ENCODE measurements at places on chromosomes 5 and 9.
A peak's percentile ranks its signal among the peaks of the same experiment; 100 is the strongest.

GRCh38 chr5:133198511-133198910 is 146.7 kb downstream of the HSPA4 start:
- no peak for DNase-seq

DNA sequence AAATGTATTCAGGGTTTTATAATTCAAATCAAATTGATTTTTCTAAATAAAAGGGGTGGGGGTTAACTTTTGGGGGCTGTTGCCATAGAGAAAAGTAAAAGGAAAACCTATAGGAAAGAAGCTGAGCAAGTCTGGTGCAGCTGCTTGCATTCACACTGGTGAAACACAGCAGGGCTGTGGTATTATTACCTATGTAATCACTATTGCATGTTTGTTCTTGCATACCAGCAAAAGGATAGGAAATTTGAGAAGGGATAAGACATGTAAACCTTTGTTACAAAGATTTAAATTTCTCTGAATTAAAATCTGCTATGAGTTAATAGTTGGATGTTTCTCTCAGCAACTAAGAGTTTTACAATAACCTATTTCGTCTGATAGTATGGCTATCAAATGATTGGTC is 346.7 kb downstream of the EFNA5 start:
- DNase-seq: no peak

DNA sequence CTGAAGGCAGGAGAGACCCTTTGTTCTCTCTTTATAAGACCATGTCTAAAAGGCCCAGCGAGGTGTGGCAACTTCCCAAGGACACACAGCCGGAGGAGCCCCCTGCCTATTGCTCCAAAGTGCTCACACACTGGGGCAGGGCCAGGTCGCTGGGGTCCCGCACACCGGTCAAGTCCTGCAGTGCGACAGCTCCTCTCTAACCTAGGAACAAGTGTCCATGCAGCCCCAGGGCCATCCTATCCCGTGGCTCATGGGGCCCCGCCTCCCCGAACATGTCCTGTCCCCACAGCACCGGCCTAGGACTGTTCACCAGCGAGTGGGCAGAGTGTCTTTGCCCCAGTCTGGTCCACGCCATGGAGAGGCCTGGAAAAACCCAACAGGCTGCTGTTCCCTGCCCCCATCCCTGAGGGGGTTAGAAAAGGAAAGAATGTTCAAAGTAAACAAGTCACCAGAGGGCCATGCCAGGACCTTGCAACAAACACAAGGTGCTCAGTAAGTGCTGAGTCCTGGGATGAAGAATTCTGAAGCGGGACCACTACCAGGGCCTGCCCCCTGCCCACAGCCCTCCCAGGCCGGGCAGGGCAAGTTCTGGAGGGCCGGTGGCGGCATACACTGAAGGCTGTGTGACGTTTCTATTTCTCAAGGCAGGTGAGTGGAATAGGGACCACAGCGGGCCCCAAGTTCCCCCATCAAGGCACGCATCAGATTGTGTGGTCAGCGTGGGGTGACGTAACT is 938 bp downstream of the NINJ1 start:
- no peak for DNase-seq

GRCh38 chr9:131258698-131259431 is 17.4 kb downstream of the FAM78A start:
- DNase-seq: no peak

GRCh38 chr9:34520505-34521385 is 2.0 kb downstream of the ENHO start:
- DNase-seq: no peak

DNA sequence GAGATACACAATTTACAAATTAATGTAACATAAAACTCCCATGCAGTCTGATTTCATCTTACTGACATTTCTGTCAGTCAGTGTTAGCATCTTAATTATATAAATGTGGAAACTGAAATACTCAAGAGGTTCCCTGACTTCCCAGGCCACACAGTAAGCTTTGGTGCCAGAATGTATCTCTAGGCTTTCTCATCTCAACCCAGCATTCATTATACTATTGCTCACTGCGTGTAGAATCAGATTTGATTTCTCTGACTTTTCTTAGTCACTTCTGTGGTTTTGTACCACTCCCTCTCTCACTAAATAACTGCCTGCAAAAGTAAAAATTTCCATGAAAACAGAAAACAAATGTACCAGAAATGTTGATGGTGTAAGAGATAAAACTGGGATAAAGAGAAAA is 31.7 kb upstream of the CDKN2B start:
- no peak for DNase-seq

DNA sequence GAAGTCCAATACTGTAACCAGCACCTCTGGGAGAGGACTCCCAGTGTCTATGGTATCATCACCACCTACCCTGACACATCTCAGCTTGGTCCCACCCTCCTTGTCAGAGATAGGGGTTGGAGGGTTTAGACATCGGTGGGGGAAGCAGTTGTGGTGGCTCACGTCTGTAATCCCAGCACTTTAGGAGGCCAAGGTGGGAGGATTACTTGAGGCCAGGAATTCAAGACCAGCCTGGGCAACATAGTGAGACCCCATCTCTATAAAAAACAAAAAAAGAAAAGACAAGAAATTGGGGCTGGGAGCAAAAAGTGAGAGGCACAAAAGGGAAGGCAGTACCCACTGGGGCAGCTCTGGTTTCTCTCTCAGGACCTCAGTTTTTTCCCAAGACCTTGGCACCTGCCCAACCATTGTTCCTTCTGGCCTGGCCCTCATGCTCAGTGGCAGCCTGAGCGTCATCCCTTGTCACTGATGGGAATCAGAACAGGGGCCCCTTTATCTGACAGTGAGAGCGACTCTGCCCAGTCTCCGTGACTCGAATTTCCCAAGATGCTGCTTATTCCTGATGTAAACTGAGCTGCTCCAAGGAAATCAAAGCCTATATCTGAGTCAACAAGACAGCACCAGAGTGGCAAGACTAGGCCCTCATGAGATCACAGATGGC is 80.5 kb upstream of the HSPA9 start:
- DNase-seq: no peak

- no peak for DNase-seq
Observed at GRCh38 chr9:125747053-125747764, at the start of gene PBX3. Gene PBX3, plus strand, starts transcription at chr9:125747373.

- DNase-seq: no peak
Observed at GRCh38 chr9:109479822-109480221, 18.3 kb downstream of the PTPN3 start.

DNA sequence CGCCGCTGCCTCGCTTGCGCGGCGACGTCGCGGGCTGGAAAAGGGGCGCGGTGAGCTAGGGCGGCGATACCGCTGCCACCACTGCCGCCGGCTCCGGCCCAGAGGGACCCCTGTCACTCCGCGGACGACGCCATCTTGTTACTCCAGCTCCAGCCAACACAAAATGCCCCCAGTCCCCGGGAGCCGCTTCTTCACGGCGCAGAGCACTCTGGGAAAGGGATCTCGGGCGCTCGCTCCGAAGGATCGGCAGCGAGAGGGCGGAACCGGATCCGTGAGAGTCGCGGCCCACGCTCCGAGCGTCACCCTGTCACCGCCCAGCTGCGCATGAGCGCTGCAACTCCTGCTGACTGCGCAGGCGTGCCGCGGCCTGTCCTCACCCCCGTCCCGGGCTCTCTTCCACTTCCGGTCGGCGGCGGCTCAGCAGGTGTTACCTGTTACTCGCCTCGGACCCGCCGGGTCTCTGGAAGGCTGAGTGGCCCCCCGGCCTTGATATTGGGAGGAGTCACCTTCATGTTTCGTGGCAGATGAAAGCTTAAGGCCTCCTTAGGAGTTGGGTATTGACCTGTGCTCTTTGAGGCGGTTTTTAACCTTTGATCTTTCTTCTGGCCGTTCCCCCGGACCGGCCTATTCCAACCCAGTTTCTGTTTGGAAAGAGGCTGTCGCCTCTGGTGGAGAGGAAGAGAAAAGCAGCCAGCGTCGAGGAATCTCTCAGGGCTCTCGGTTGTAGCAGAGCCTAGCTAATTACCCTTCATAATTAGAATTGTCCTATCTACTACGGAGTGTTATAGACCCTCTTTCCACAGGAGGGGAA is at the start of gene CSNK1A1:
Gene CSNK1A1 (minus strand): TSS at position 213 of the 811 bp plus-strand sequence. CDS start 475 bp downstream, outside the sequence.
- DNase-seq: peak; percentile 97

- DNase-seq: no peak
Observed at GRCh38 chr5:77842243-77842642, 66.1 kb upstream of the TBCA start.

- DNase-seq: no peak
Observed at GRCh38 chr9:99030610-99031109, 74.3 kb upstream of the TGFBR1 start.

DNA sequence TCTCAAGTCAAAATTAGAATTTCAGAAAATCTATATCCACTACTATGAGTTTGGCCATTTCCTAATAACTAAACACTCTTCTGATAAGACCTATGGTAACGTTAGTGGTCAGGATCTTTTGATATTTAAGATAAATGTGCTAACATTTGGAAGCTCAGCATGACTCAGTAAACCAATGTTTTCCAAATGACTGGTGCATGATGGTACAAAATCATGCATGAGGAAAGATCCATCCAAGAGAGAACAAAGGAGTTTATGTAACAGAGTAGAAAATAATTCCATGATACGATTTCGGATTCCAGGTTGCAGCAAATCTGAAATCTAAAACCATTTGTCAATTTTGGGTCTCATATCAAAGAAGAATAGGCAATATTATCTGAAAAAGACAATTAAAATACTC is 279.2 kb downstream of the NSG2 start:
- DNase-seq: no peak

GRCh38 chr5:154010660-154011059 is 28.1 kb downstream of the FAM114A2 start:
- no peak for DNase-seq

- DNase-seq: no peak
Observed at GRCh38 chr9:36922548-36922947, 111.5 kb downstream of the PAX5 start.

GRCh38 chr5:180414176-180414575 is 61.0 kb upstream of the GFPT2 start:
- DNase-seq: no peak

DNA sequence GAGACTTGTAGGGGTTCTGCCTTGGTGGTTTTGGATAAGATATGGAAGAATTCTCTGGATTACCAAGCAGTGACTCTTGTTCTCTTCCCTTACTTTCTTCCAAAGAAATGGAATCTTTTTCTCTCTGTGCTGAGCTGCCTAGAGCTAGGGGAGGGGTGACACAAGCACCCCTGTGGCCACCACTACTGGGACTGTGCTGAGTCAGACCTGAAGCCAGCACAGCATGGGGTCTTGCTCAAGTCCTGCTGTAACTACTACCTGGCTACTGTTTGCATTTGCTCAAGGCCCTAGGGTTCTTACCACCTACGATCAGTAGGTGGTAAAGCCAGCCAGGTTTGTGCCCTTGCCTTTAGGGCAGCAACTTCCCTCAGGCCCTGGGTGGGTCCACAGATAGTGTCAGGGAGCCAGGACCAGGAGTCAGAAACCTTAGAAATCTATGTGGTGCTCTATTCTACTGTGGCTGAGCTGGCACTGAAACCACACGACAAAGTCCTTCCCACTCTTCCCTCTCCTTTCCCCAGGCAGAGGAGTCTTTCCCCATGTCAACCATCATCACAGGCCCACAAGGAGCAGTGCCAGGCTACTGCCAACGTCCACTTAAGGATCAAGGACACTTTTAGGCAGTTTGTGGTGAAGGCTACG is 53.8 kb downstream of the SREK1 start:
- DNase-seq: no peak

DNA sequence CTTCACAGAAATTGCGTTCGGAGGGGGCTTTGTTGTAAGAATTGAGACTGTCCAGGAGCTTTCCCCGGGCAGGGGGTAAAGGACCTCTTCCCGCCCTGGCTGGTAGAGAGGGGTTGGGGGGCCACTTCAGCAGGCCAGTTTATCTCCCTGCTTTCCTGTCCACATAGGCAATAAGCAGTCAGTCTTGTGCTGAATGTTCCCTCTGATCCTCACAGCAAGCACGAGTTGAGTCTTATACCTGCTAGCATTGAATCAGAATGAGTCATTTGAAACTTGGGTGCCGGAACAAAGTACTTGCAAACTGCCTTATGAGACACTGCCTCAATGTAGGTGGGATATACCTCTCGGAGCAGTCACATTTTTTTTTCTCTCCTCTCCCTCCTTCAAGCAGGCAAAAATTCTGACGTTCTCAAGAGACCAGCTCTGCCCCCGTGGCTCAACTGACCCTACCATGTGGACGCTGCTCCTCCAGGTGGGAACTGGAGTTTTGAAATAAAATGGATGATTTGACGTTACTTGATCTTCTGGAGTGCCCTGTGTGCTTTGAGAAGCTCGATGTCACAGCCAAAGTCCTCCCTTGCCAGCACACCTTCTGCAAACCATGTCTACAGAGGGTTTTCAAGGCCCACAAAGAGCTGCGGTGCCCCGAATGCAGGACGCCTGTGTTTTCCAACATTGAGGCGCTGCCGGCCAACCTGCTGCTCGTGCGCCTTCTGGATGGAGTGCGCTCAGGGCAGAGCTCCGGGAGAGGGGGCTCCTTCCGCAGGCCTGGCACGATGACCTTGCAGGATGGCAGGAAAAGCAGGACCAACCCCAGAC is 1.3 kb downstream of the SH3RF2 start:
- no peak for DNase-seq

GRCh38 chr5:151215546-151215880 is 8.4 kb downstream of the CCDC69 start:
- no peak for DNase-seq

DNA sequence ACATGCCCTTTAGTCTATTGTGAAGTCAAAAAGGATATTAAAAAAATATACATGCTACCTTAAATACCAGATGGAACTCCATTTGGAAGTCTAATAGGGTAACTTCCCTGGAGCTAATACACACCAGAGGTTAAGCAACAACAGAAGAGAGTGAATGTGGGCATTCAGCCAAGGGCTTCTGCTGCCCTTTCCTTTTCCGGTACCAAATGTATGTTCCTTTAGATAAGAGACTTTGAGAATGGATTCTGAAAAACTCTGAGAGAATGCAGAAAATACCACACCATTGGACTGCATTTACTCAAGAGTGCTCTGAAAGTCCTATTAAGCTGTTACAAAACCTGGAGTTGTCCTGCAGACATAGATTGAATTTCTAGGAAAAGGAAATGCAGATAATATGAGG is 23.8 kb upstream of the TRPM3 start:
- DNase-seq: no peak

DNA sequence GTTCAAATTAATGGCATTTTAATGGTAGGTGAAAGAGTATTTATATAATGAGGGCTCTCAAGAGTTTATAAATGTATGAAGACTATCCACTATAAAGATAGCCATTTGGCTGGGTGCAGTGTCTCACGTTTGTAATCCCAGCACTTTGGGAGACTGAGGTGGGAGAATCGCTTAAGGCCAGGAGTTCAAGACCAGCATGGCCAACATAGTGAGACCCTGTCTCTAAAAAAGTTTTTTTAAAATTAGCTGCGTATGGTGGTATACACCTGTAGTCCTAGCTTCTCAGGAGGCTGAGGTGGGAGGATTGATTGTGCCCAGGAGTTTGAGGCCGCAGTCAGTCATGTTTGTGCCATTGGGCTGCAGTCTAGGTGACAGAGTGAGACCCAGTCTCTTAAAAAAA is 61.6 kb downstream of the ERBIN start:
- no peak for DNase-seq

GRCh38 chr5:1213508-1214162 is 11.5 kb upstream of the SLC6A18 start:
- DNase-seq: no peak

GRCh38 chr5:139037732-139038131 is 160.4 kb downstream of the SIL1 start:
- DNase-seq: no peak

Data from activated naive CD4-positive, alpha-beta T cell (primary cell).